ENCODE measurements at places on chromosomes 12 and 14. TPM values are rescaled to one million over a fixed set of nuclear protein-coding genes. Genes with fewer than 3 reads are reported as not detected.

- DNase-seq, result no peak
Measured at GRCh38 chr12:108297424-108297823, 41.7 kb downstream of the CMKLR1 start.

DNA sequence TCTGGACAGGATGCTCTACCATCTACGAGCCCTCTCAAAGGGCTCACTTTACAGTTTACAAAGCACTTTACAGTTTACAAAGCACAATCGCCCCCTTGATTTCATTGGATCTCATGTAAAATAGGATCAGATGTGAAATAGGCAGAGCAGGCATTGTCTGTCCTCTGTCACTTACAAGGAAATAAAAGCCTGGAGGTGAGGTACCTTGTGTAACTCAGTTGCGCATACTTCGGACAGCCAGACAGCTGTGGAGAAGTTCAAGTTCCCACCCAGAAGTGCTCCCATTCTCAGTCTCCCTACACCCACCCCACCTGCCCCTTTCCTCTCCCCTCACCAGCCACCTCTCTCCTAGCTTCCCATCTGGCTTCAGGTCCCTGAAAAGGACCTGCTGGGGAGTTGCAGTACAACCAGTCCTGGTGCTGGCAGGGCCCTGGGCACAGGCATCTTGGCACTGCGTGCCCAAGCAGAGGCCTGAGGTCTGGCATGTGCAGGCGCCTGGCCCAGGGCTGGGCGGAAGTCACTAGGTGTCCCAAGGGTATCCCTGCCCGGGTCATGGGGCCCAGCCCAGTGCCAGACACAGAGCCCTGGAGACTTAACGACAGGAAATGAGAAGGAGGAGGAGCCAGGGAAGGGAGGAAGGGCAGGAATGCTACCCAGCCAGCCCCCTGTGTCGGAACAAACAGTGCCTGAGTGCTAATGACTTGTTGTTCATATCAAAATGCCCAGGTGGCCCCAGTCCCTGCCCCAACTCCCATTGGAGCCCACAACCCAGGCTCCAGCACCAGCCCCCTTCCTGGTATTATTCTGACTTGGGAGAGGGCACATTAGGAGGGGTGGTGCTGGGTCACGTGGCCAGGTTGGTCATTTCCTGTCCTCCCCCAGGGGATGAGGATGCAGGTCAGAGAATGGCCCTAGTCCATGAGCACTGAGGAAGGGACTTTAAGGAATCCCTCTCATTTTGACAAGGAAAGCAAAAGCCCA lies 5.4 kb downstream of the RAPGEF3 start:
- peak; percentile 52 for DNase-seq

- no peak for DNase-seq
Measured at GRCh38 chr14:89259951-89260609, 157.0 kb downstream of the FOXN3 start.

DNA sequence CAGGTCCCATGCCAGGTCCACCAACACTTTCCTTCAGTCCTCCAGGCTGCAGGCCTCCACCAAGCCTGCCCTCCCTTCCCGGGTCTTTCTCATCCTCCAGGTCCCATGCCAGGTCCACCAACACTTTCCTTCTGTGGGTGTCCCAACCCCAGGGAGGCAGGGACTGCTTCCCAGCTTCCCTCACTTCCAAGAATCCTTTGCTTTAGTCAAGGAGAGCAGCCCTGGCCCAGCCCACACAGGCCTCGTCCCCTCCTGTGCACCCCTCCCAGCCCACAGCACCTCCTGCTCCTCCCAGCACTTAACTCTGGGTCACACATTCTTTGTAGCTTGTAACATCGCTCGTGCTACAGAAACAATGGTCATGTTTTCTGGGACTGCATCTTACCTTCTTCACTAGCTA lies 72.9 kb downstream of the TESC start:
- no peak for DNase-seq

GRCh38 chr12:66189889-66190288 lies 875 bp downstream of the IRAK3 start:
- no peak for DNase-seq

DNA sequence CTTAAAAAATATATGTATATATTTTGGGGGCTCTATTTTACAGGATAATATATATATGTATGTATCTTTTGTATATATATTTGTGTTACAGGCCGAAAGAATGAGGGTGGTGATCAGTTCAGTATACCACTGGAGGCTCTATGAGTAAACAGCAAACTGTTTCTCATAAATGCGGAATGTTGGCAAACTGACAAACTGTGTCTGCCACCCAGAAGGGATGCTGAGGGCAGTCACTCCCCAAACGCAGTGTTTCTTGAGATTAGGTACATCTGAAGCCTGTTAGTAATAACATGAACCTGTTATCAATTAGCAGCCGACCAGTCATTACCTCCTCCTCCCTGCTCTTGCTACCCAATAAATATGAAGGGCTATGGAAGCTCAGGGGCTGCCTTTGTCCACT lies 20.8 kb downstream of the TNFAIP2 start:
- DNase-seq, result peak; percentile 66

SRRM4 gene
- not detected for total RNA-seq

CRACR2A gene
- 12.4 TPM for total RNA-seq

- DNase-seq, result no peak
Measured at GRCh38 chr12:132395908-132396305, 66.5 kb upstream of the GALNT9 start.

DNA sequence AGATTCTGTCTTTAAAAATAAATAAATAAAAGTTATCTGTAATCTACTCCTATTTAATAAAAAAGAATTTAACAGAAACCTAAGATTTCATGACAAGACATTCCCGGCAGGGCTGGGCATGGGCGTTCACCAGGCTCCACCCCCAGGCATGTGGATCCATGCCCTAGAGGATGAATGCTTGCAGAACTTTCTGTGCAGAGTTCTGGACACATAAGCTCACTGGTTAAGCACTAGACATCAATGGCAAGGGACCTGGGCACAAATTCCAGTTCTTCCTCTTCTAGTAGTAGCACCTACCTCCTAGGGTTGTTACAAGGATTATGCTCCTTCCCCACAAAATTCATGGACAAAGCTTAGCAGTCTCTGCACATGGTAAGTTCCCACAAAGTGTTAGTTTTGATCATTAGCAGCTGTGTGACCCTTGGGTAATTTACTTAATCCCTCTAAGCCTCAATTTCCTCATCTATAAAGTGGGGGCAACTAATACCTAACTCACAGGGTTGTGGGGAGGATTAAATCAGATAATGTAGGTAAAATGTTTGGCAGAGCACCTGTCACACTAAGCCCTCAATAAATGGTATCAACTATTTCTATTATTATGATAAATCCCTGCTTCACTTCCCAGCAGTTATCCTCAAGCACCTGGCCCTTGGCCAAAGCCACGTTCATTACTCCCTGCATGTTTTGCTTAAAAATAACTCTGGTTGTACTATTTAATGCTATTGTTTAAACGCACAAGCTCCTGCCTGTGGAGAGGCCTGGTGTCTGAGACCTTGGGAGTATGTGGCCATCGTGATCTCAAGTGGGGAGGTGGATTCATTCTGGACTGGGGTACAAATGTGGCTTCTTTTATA lies 9.8 kb downstream of the GALNT6 start:
- peak; percentile 8 for DNase-seq

DNA sequence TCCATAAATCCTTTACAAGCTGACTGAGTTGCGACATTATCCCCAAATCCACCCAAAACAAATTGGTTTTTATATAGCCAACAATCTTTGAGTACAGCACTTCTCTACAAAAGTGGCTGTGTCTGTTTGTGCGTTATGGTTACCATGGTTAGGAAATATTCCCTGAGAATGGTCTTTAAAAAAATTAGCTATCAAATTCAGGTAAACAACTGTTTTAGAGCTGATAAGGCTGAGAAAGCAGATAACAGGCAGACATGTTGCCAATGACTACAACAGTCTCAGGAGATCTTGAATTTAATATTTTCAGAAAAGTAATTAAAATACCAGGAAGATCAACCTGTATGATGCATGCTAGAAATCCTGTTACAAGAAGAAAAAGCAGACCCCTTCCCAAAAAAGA lies 248.0 kb downstream of the RASSF9 start:
- DNase-seq, result no peak

NTF3 gene
- 8.6 TPM for total RNA-seq

- DNase-seq, result no peak
Measured at GRCh38 chr14:29410581-29410980, 517.1 kb downstream of the PRKD1 start.

- peak; percentile 99 for DNase-seq
Measured at GRCh38 chr12:6532051-6532926, 2.0 kb upstream of the GAPDH start.

GLS2 gene
- 0.20 TPM for total RNA-seq

GRCh38 chr14:104887623-104888488 lies 22.8 kb downstream of the CEP170B start:
- DNase-seq, result no peak

DNA sequence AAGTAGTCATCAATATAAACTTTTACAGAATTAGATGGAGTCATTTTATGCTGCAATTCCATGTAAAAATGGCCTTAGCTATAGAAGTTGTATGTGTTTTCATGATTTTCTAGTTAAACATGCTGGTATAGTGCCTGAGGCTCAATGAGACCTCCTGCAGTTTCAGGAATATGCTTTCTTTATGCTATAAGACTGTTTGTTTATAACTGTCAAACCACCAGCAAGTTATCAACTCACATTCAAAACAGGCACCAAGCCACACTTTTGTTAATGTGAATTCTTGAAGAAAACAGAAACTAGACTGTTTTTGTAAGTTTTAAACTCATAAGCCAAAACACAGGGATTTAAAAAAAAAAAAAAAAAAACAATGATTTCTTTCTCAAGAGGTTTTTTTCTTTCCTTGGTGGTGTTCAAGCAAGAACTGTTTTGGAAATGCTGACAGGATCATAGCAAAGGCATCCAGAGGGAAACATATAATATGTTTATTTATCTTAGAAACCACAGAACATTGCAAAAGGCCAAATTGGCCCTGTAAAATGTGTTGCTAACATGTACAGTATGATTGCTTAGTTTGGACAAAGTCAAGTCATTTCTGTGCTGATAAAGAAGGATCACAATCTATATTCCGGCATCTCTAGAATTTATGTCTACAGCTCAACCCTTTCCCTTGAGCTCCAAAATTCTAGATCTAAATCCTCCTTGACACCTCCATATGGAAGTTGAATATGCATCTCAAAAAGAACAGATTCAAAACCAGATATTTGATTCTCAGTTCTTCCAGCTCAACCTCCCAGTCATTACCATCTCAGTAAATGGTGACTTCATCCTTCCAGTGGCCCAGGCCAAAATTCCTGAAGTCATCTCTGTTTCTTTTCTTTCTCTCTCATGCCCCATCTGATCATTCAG lies 29.0 kb upstream of the LUM start:
- peak; percentile 62 for DNase-seq

All from RPMI7951 (cell line).